Left kidney (tissue), 8 donors: ENCODE measurements at places on chromosomes 13 and 19. TPM values are rescaled to one million over a fixed set of nuclear protein-coding genes. Genes with fewer than 3 reads are reported as not detected.

GRCh38 chr19:10644260-10645007 is 9.7 kb upstream of the ILF3 start:
- DNase-seq: no peak

Gene SHC2
- polyA plus RNA-seq: 27.7 TPM

GRCh38 chr13:54433493-54434206 is 1405.0 kb downstream of the OLFM4 start:
- DNase-seq: peak; percentile 18

- no peak for DNase-seq
Observed at GRCh38 chr19:18768997-18769891, 21.9 kb downstream of the COMP start.

DNA sequence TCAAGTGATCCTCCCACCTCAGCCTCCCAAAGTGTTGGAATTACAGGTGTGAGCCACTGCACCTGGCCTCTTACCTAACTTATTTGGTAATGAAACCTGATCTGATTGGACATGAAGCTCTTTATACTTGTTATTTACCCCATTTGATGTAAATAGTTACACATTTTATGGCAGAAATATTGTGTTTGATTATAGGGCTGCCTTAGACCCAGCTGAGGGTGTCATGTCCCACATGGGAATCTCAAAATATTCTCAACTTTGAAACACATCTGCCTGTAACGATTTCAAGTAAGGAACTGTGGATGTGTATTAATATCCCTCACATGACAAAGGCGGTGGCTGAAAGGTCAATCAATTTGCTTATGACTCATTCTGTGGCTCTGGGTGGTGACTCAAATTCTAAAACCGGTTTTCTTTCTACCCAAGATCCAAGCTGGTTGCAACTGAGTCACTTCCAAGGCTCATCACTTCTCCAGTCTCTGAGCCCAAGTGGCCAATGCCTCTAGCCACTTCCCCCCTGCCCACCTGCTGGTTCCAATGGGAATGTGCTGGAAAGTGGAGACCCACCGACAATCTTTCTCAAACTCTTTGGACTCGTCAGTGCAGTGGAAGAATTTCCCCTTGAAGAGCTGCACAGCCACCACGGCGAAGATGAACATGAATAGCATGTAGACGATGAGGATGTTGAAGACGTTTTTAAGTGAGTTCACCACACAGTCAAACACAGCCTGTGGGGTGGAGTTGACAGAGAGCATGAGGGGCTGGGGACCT is 110.9 kb downstream of the IER2 start:
- DNase-seq: no peak

Gene ZNF296
- 0.98 TPM for polyA plus RNA-seq
